GM12892 (cell line): ENCODE measurements at places on chromosomes 2 and 18.
A peak's percentile ranks its signal among the peaks of the same experiment; 100 is the strongest.

DNA sequence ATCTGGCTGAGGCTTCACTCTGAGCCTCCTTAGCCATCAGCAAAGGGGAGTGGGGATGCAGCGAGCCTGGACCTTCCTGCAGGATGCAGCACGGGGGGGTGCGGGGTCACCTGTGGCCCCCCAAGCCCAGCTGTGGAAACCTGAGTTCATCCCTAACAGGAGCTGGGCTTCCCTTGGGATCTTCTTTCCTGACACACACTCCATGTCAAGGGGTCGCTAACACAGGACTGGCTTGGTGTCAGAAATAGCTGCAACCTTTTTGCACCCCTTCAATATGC, 174.7 kb downstream of the RTP5 start:
- no peak for DNase-seq

DNA sequence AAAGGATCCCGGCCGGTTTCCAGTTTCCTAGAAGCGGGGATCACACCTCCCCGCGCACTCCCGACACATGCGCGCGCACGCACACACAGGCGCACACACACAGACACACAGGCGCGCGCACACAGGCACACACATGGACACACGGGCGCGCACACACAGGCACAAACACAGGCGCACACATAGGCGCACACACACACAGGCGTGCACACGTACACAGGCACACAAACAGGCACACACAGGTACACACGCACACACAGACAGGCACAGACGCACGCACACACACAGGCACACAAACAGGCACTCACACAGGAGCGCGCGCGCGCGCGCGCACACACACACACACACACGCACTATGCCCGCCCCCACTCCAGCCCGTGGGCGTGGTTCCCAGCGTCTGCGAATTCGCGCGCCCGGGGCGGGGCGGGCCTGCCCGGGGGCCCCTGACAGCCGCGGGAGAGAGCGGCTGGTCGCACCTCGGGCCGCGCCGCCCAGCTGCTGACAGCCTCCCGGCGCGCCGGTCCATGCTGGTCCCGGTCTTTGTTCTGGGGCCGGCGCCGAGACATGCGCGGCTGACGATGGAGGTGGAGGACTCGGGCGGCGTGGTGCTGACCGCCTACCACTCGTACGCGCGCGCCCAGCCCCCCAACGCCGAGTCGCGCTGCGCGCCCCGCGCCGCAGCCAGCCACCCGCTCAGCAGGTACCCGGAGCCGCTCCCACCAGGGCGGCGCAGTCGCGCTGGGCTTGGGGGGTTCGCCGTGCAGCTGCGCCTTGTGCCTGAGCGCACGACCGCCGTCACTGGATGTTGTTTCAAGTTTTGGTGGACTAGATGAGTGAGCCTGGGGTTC, at the start of gene ARHGAP28:
Gene ARHGAP28 (plus strand): TSS at position 470 of the 845 bp plus-strand sequence. CDS start 106 bp downstream, at position 576.
- peak; percentile 31 for DNase-seq

- no peak for DNase-seq
Measured at GRCh38 chr2:7437716-7438632, 520.8 kb downstream of the RNF144A start.

GRCh38 chr2:210224941-210225672, at the start of gene ACADL:
Gene ACADL (minus strand): TSS chr2:210225447. CDS start chr2:210225263, 184 bp downstream.
- peak; percentile 13 for DNase-seq

DNA sequence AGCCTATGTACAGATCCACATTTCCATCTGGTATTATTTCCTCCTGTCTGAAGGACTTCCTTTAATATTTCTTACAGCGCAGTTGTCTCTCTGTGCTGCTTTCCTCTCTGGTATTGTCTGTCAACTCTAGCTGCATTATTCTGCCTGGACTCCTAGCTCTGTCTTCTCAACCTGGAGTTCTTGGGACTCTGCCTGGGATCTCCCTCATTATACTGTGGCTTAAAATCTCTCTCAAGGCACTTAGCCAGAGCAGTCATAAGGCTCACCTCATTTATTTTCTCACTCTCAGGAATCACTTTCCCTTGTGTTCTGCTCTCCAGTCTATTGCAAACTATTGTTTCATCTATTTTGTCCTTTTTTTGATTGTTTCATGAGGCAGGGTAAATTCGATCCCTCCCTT, 850.4 kb downstream of the ERBB4 start:
- DNase-seq, result no peak

GRCh38 chr2:88666576-88666975, 24.9 kb upstream of the RPIA start:
- no peak for DNase-seq

GRCh38 chr2:62091471-62091870, 104.4 kb upstream of the B3GNT2 start:
- no peak for DNase-seq

- no peak for DNase-seq
Measured at GRCh38 chr2:43327119-43327518, 100.7 kb upstream of the ZFP36L2 start.

GRCh38 chr2:217231724-217232123, 371.9 kb upstream of the TNP1 start:
- no peak for DNase-seq

DNA sequence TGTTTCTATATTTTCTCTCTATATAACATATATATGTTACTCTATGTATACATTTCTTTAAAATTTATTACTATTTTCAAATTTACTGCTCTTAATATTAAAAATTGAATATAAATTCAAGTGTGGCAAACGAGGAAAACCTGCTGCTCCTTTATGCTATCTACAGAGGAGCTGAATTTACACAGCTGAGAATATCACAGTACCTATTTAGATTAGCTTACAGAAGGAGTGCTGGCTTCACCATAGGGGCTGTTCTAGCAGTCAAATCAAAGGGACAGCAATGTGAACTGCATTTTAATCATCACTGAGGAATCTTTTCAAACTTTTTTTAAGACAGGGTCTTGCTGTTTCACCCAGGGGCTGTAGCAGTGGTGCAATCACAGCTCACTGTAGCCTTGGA, 213.8 kb downstream of the SRBD1 start:
- DNase-seq, result no peak

- no peak for DNase-seq
Measured at GRCh38 chr2:168622559-168622958, 166.5 kb downstream of the CERS6 start.

DNA sequence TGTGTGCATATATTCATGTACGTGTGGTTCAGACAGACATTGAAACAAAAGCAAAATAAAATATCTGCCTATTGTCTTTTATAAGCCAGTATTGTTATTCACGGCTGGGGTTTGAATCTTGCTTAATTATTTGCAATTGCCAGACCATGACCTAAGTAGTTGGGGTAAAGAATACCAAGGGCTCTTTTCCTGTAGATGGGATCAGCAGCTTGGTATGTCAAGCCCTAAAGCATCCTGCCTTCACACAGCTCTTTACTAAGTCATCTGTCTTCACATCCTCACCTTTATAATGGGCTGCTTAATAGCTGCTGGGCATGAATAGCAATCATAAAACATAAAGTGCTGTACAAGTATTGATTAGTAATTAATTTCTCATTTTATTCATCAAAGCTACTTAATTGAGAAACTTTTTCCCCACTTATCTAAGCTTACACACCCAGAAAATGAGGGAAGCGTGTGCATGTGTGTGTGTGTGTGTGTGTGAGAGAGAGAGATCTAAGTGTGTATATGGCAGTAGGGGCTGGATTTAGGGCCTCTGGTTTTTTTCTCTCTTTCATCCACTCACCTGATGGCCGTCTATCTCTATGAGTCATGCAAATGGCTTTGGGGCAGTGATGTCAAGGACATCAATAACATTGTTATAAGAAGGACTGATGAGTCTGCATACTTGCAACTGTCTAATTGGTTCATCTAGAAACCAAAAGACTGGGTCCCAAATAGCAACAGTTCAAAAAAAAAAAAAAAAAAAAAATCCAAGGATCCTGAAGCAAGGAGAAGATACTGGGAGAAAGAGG, 244.1 kb upstream of the TNP1 start:
- no peak for DNase-seq

DNA sequence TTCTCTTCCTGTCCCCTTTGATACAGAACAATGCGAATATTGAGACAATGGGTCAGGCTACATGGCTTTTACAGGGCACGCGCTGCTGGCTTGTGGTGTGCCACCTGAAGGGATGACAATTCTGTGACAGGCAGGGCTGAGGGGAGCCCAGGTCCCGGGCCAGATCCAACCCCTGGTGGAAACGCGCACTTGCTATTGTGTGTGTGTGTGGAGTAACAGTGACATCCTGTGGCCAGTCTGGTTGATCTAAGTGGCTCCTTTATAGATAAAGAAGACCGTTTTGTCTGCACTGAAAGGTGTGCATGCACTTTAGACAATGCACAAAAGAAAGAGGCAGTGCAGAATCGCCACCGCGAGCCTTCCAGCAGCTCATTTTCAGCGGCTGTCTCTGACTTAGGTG, 273.6 kb downstream of the HRH4 start:
- DNase-seq, result no peak
